ENCODE measurements at places on chromosomes 2 and 18. TPM values are rescaled to one million over a fixed set of nuclear protein-coding genes. Genes with fewer than 3 reads are reported as not detected.
A peak's percentile ranks its signal among the peaks of the same experiment; 100 is the strongest.

The IHH gene
- total RNA-seq, result not detected

The METAP1D gene
- total RNA-seq, result 3.9 TPM

The COL6A3 gene
- 0.03 TPM for total RNA-seq

The CFAP53 gene
- 0.21 TPM for total RNA-seq

The CFAP65 gene
- total RNA-seq, result not detected

The GALNT5 gene
- not detected for total RNA-seq

The OR6B2 gene
- not detected for total RNA-seq

DNA sequence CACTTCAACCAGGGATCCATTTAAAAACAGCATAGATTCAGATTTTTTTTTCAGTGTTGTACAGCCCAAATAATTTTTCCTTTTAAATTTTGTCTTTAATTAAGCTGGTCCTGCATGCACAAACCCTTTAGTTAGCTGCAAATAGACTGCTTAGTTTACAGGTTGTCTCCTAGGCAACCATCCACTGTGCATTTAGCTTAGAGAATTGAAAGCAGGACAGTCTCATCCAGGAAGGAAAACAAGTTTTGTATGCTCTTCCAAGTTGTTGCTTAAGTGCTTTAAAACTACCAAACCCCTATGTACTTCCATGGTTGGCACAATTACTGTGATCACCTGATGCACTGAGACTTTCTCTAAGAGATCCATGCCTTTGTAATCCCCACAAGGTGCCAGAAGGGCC, at the start of gene MAP3K19:
Gene MAP3K19, minus strand, starts transcription at position 148 of the 400 bp plus-strand sequence. CDS start 22,800 bp downstream, outside the sequence.
- H3K27me3 ChIP-seq, result peaks cover 3% of the 10 kb centered on the region
- peaks cover 17% of the 10 kb centered on the region for H3K4me1 ChIP-seq
- no peaks in the 10 kb centered on the region for H3K36me3 ChIP-seq
- no peak within 1 kb of the TSS for H3K27ac ChIP-seq
- DNase-seq, result no peak

GRCh38 chr2:10006236-10007161, 36.9 kb upstream of the KLF11 start:
- H3K27ac ChIP-seq, result no peak overlapping the region
- no peaks in the 10 kb centered on the region for H3K36me3 ChIP-seq
- no peak overlapping the region for H3K4me3 ChIP-seq

DNA sequence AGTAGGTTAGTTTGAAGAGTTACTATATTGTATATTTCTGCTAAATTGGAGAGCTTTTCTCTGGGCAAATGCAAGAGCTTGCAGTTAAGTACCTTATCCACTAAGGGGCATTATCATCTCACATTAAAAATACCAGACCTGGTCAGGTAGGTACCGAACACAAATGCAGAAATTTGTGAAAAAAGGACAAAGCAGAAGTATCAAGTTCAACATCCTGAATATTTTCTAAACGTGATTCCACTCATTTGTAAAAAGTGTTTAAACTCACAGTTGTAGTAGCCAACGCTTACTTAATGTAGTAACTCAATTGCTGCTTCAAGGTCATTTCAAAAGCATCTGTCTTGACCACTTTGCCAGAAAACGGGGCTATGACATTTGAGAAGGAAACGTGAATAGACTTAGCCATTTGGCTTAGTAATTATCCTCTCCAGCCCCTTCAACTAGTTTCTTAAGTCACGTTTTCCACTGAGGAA, 52.1 kb downstream of the CYRIA start:
- H3K27me3 ChIP-seq, result peaks cover 5% of the 10 kb centered on the region
- DNase-seq, result no peak
- no peaks in the 10 kb centered on the region for H3K36me3 ChIP-seq
- peaks cover 7% of the 10 kb centered on the region for H3K4me1 ChIP-seq
- H3K27ac ChIP-seq, result no peak overlapping the region
- H3K4me3 ChIP-seq, result no peak overlapping the region

DNA sequence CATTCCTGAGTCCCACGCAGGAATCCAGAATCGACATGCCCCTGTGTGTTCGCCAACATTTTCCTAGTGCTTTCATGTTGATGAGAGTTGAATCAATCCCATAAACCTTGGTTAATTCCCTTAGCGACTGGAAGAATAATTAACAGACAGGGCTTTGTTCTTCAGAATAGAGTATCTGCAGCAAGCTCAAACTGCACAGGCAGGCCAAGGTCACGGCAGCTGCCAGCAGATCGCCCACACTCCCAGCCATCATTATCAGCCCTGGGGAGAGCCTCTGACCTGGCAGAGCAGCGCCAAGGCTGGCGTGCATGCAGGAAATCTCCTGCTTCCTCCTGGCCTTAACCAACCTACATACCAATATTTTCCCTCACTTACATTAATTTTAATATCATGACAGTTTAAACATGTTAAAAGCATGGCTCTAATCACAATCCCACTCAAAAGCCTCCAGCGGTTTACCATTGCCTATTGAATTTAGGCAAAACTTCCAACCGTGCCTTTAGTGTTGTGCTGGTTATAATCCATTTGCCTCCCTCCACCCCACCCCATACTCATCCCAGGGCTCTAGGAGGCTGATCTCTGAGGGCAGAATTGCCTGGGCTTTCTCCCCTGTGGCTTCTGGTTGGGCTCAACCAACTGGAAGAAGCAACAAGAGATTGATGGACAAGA, 46.8 kb upstream of the NCK2 start:
- DNase-seq, result no peak
- no peak overlapping the region for H3K4me3 ChIP-seq
- H3K4me1 ChIP-seq, result no peaks in the 10 kb centered on the region
- H3K27ac ChIP-seq, result no peak overlapping the region

DNA sequence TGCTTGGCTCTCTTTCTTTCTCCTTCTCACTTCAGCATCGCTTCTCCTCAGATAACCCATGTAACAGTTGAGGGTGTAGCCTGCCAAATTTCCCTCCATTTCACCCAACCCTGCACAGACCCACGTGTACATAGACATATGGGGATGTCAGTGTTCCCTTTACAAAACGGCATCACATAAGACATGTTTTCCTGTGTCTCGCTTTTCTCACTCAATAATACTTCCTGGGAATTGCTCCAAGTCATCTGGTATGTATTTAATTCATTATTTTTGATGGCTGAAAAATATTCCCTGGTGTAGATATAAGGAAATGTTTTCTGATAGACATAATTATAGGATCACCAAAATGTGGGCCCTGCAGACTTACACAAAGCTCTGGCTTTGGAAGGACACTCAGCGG, 176.8 kb downstream of the LOXHD1 start:
- H3K4me3 ChIP-seq, result no peak overlapping the region
- DNase-seq, result no peak
- peaks cover 9% of the 10 kb centered on the region for H3K27me3 ChIP-seq
- H3K4me1 ChIP-seq, result peaks cover 11% of the 10 kb centered on the region

DNA sequence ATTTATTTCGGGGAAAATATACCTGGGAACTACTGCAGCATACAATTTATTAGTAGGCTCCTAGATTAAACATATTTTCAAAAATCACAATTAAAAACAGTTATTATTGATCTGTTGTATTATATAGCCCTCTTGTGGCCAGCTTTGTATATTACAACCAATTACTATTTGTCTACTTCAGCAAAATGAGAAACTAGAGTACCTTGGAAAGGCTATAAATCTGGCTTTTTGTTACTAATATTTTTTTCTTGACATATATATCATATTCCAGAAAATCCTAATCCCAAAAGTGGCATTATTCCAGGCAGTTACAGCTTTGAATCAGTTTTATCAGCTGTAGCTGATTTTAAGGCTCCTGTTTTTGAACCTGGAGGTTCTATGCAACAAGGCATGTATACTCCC, 101.2 kb downstream of the UBR3 start:
- no peak overlapping the region for H3K27ac ChIP-seq
- H3K4me1 ChIP-seq, result no peaks in the 10 kb centered on the region
- no peaks in the 10 kb centered on the region for H3K27me3 ChIP-seq
- DNase-seq, result no peak
- H3K36me3 ChIP-seq, result no peaks in the 10 kb centered on the region

GRCh38 chr2:233680361-233681045, 1.2 kb upstream of the UGT1A7 start:
- no peak overlapping the region for H3K4me3 ChIP-seq
- DNase-seq, result no peak
- H3K27ac ChIP-seq, result no peak overlapping the region
- no peaks in the 10 kb centered on the region for H3K4me1 ChIP-seq

DNA sequence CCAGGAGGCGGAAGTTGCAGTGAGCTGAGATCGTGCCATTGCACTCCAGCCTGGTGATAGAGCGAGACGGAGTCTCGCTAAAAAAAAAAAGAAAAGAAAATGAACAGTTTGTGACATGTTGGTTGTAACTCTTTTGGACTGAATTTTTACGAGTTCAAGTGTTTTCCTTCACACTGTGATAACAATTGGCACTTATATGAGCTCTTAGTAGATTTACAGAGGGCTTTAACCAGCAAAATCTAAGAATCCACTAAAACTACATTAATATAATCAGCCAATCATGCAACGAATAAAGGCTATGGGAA, 2.1 kb upstream of the GEMIN6 start:
- no peak overlapping the region for H3K27ac ChIP-seq
- peaks cover 18% of the 10 kb centered on the region for H3K4me1 ChIP-seq
- H3K27me3 ChIP-seq, result peaks cover 15% of the 10 kb centered on the region
- DNase-seq, result no peak
- H3K36me3 ChIP-seq, result peaks cover 5% of the 10 kb centered on the region

GRCh38 chr2:182069908-182070307, 84.3 kb downstream of the PPP1R1C start:
- no peak for DNase-seq
- peaks cover 3% of the 10 kb centered on the region for H3K27me3 ChIP-seq
- no peaks in the 10 kb centered on the region for H3K36me3 ChIP-seq
- H3K4me3 ChIP-seq, result no peak overlapping the region
- no peaks in the 10 kb centered on the region for H3K4me1 ChIP-seq

DNA sequence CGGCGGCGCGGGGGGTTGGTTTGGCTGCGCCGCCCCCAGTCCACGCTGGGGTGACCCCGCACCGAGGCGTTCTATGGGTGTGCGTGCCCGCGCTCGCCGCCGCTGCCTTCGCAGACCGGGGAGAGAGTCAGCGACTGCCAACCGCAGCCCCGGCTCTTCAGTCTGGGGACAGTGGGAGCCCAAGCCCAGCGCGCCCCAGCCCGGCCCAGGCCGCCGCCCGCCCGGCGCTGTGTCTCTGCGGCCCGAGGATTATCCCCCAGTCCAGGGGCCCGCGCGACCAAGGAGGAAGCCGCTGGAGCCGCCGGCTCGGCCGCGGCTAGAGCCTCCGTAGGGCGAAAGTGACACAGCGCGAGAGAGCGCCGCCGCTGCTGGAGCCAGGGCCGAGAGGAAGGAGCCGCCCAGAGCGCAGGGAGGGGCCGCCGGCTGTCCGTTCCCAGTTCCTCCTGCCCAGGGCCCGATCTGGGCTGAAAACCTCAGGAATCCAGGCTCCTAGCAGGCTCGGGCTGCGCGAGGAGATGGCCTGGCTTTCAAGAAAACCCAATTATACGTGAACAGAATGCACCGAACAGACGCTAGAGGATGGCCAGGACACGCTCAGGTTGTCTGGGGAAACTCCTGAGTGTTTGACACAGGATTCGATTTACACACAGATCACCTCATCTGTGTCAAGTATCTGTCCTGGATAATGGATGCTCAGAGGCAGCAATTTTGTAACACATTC, 2.4 kb downstream of the CTIF start:
- no peak overlapping the region for H3K27ac ChIP-seq
- peak overlapping the region; percentile 7 for H3K4me3 ChIP-seq
- DNase-seq, result no peak
- H3K27me3 ChIP-seq, result peaks cover 34% of the 10 kb centered on the region

DNA sequence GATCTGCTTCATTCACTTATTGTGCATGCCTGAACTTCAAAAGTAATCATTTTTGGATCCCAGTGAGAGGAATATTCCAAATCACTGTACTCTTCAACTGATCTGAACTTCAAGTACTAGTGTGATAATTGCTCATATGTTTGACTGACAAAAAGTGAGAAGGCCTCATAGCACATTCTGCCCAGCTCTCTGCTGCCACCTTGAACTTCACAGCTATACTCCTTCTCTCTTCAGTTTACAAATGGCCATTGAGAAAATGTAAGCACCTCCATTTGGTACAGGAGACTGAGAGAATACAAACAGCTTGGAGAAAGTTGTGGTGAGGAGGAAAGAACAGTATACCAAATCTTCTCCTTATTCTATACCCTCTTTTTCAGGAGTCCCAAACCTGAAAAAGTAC, 946.0 kb upstream of the CHAC2 start:
- no peaks in the 10 kb centered on the region for H3K4me1 ChIP-seq
- no peak overlapping the region for H3K27ac ChIP-seq
- H3K36me3 ChIP-seq, result no peaks in the 10 kb centered on the region
- no peak overlapping the region for H3K4me3 ChIP-seq
- no peak for DNase-seq

GRCh38 chr2:181894381-181894780, 2.9 kb downstream of the ITPRID2 start:
- peak overlapping the region; percentile 2 for H3K4me3 ChIP-seq
- peaks cover 14% of the 10 kb centered on the region for H3K27me3 ChIP-seq
- peaks cover 40% of the 10 kb centered on the region for H3K36me3 ChIP-seq
- H3K27ac ChIP-seq, result no peak overlapping the region
- H3K4me1 ChIP-seq, result peaks cover 45% of the 10 kb centered on the region

DNA sequence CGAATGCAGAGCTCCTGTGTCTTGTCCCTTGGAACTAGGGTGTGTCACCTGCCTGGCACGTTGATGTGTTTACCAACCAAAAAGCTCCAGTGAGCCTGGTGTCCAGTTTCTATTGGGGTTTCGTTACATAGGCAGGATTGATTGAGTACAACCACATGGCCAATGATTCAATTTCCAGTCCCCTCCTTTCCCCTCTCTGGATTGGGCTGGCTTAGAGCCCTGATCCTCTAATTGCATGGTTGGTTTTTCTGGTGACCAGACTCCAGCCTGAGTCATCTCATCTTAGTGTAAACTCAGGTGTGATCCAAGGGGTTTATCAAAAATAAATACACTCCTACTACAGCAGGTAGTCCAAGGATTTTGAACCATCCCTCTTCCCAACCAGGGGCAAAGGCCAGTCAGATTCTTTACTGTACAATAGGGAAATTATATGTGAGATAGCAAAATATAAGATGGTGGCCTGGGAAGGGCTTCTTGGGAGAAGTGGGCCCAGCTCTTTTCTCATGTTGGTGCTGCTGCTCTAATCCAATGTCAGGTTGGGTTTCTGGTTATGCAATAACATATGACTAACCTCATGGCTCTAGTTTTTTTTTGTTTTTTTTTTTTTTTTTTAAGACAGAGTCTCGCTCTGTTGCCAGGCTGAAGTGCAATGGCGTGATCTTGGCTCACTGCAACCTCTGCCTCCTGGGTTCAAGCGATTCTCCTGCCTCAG, 64.7 kb upstream of the MGAT5 start:
- peaks cover 26% of the 10 kb centered on the region for H3K36me3 ChIP-seq
- H3K4me1 ChIP-seq, result peaks cover 9% of the 10 kb centered on the region
- H3K4me3 ChIP-seq, result no peak overlapping the region
- no peak for DNase-seq

- no peak overlapping the region for H3K27ac ChIP-seq
- H3K4me3 ChIP-seq, result no peak overlapping the region
- DNase-seq, result no peak
- H3K27me3 ChIP-seq, result no peaks in the 10 kb centered on the region
- peaks cover 50% of the 10 kb centered on the region for H3K36me3 ChIP-seq
Measured at GRCh38 chr18:9191658-9192256, 55.2 kb downstream of the ANKRD12 start.

Measured in activated CD8-positive, alpha-beta T cell treated with anti-CD3 and anti-CD28 coated beads, Interleukin-2, amount 10 ng/mL, durations not matched to agents 7 days and 5 days (primary cell).